WTC11 (cell line): ENCODE measurements at places on chromosomes 7 and 10.
A peak's percentile ranks its signal among the peaks of the same experiment; 100 is the strongest.

DNA sequence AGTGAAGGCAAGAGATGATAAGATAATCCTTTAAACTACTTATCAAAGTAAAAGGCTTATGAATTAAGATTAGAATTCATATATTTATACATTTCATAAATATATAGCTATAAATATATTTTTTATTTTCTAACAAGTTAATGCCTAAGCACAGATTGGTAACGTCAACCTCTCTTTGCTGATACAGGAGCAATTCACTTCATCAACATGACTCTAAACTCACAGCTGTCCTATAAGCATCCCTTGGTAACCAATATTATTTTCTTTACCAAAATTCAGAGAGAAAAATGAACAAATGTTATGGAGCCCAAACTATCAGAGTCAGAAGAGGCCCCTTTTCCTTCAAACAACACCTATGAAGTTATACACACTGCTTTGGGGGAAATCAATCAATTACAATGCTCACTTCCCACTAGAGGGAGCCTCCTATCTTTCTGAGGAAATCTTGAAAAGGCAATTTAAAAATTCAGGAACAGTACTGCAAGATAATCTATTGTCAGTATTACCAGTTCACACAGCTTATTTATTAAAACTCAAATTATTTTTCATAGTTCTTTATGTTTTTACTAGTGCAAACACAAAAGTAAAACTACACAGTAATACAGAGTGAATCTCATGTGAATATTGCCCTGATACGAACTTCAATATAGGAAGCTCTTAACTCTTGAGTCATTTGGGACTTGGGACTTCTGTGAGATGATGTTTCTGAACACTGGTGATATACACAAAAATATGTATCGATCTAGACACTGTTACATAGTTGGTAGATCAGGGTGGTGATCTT, 51.0 kb upstream of the NOBOX start:
- DNase-seq: no peak

DNA sequence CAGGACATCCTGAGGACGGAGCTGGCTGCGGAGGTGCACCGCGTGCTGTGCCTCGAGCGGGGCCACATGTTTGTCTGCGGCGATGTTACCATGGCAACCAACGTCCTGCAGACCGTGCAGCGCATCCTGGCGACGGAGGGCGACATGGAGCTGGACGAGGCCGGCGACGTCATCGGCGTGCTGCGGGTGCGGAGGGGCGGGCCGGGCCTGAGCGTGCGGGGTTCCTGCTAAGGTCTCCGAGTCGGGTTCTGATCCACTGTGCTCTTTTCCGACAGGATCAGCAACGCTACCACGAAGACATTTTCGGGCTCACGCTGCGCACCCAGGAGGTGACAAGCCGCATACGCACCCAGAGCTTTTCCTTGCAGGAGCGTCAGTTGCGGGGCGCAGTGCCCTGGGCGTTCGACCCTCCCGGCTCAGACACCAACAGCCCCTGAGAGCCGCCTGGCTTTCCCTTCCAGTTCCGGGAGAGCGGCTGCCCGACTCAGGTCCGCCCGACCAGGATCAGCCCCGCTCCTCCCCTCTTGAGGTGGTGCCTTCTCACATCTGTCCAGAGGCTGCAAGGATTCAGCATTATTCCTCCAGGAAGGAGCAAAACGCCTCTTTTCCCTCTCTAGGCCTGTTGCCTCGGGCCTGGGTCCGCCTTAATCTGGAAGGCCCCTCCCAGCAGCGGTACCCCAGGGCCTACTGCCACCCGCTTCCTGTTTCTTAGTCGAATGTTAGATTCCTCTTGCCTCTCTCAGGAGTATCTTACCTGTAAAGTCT, 10.4 kb downstream of the ATG9B start:
- peak; percentile 94 for DNase-seq

- no peak for DNase-seq
Measured at GRCh38 chr10:59279991-59280505, 82.3 kb downstream of the FAM13C start.

- no peak for DNase-seq
Measured at GRCh38 chr10:122847782-122848604, 2.3 kb upstream of the CUZD1 start.

DNA sequence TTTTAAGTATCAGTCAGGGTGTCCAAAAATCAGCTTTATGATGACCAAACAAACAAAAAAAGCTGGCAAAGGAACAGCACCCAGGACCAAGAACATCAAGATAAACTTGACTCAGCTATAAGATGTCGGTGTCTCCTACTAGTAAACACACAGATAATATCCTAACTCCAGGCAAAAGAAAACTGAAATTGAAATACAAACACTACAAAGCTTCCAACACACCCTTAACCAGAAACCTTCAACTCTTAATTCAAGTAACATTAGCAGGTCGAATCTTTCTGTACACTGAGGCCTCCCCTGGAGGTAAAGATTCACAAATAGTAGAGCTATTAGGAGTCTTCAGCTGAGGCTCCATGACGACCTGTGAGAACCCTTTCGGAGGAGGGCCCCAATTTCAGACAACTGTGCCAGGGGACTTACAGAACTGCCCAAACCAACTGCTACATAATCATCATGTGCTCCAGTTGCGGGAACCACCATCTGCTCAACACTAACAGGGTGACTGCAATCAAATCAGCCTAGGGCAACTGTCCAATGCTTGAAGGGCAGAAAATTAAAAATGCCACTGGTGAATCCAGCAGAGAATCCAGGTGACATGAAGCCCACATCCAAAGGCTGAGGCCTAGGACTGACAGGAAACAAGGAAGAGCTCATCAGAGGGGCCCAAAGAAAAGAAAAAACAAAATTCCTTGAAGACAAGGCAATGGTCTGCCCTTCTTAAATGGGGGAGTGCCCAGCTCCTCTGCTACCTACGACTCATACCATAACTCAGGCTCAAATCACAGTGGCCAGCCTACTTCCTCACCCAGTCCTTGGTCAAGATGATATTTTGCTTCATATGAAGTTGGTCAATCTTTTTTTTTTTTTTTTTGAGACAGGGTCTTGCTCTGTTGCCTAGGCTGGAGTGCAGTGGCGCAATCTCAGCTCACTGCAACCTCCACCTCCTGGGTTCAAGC, 20.0 kb downstream of the XPNPEP1 start:
- no peak for DNase-seq

- DNase-seq: no peak
Measured at GRCh38 chr7:127625331-127625730, 7.4 kb upstream of the PAX4 start.

DNA sequence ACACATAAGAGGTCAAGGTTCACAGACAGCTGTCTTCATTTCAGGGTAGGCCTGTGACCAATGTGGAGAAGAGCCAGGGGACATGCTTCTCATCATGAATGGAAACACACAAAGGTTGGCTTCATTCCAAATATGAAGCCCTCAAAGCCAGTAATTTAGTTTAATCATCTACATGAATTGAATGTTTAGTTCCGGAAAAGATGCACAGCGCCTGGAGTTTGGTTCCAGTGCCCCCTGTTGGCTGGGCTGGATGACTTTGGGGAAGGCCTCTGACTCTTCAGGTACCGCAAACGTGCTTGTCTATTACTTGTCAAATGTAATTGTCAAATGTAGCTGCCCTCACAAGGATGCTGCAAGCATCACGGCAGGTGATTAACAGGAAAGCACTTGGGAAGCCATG, 130.7 kb downstream of the ADRA2A start:
- DNase-seq: peak; percentile 42

- DNase-seq: no peak
Measured at GRCh38 chr10:127198307-127198706, 1.9 kb upstream of the INSYN2A start.

GRCh38 chr7:128236924-128237586, 4.0 kb upstream of the LEP start:
- no peak for DNase-seq

- peak; percentile 10 for DNase-seq
Measured at GRCh38 chr10:132685101-132685891, 100.7 kb downstream of the NKX6-2 start.

DNA sequence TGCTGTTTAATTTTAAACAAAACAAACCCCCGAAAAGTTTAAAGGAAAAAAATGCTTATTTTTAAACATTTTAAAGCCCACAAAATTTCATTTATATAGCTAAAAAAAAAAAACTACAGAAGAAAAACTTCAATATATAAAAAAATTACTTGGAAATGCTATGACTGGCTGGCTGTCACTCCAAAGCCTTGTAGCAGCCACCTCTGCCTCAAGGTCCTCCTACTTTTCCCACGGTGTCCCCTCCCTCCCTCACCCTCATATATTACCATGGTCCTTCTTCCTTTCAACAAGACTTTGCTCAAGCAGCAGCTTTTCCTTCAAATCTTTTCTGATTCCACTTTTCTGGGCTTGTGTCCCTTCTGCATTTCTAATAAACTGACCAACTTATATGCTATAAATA, 122.0 kb downstream of the TPK1 start:
- DNase-seq: no peak

GRCh38 chr10:114061789-114062188, 18.1 kb downstream of the ADRB1 start:
- DNase-seq: no peak

GRCh38 chr10:79090134-79090803, 21.5 kb downstream of the ZMIZ1 start:
- DNase-seq: no peak

DNA sequence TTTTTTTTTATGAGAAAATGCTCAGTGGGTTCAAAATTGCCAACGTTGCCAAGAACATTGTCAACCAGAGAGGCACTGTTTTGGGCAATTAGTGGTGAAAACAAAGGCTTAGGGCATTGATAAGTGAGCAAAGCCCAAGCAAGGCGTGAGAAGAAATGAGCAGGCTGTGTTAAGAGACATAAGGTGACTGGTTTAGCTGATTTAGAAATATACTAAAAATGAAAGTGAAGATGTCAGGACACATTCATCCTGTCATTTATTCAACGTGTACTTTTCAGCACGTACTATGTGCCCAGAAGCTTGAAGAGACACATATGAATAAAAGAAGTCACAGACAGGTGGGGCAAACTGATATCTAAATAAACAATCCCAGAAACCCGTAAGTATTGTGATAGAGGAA, 31.8 kb downstream of the AOAH start:
- no peak for DNase-seq

- DNase-seq: no peak
Measured at GRCh38 chr7:20151708-20152456, 65.3 kb downstream of the MACC1 start.

GRCh38 chr7:150830937-150831336, 21.4 kb upstream of the AOC1 start:
- no peak for DNase-seq

GRCh38 chr7:99365318-99366141, 9.0 kb upstream of the ARPC1B start:
- DNase-seq: peak; percentile 79

GRCh38 chr10:54843085-54843646, 42.1 kb upstream of the PCDH15 start:
- no peak for DNase-seq
